ENCODE measurements at places on chromosomes 2 and 18. TPM values are rescaled to one million over a fixed set of nuclear protein-coding genes. Genes with fewer than 3 reads are reported as not detected.

Gene MORN2
- polyA plus RNA-seq: 26.4 TPM

GRCh38 chr2:241720560-241720959, 13.9 kb upstream of the D2HGDH start:
- no peak overlapping the region for H3K27ac ChIP-seq
- H3K4me3 ChIP-seq: no peak overlapping the region
- H3K4me1 ChIP-seq: no peaks in the 10 kb centered on the region
- no peaks in the 10 kb centered on the region for H3K36me3 ChIP-seq
- H3K27me3 ChIP-seq: no peaks in the 10 kb centered on the region
- DNase-seq: no peak

DNA sequence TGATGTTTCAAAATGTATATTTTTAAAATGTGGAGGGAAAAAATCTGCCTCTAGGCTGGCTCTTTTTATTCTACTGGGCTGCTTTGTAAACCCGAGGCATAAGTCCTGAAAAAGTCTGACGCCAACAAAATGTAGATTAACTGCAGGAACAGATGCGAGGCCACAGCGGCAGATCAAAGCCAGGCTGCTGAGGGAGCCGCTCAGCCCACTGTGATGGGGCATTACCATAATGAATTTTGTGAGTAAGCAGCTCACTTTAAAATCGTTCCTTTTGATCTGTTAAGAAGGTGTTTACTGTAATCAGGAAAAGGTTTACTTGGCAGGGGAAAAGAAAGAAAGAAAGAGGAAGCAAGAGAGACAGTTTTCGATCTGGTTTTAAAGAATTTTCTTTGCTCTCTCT, 269.0 kb downstream of the ICOS start:
- H3K4me3 ChIP-seq: no peak overlapping the region
- no peak for DNase-seq
- no peaks in the 10 kb centered on the region for H3K4me1 ChIP-seq
- peaks cover 3% of the 10 kb centered on the region for H3K27me3 ChIP-seq
- no peak overlapping the region for H3K27ac ChIP-seq

Gene POTEI
- polyA plus RNA-seq: 1.2 TPM

DNA sequence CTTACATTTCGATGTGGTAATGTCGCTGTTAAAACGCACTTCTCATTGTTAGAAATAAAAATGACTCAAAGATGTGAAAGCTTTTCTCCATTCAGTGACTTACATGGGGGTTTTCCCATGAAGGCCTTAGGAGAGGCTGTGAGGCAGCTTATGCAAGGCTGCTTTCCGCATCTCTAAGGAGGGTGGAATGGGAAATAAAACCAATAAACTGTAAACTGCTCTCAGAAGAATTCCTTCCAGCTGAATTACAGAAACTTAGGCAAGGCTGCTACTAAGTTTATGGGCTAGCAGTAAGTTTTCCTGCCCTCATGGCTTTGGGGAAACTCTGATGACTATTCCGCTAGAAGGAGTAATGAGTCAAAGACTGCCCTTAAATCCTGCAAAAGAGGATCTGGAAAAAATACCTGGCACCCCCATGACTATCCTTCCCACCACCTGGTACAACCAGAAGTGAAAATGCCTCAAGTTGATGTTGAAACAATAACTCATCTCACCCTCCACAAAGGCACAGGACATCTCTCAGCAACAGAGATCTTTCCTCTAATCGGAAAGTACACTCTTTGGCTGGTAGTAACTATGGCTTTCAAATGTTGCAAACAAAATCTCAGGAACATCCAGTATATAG, 97.7 kb upstream of the SMAD7 start:
- H3K4me1 ChIP-seq: peaks cover 6% of the 10 kb centered on the region
- H3K36me3 ChIP-seq: no peaks in the 10 kb centered on the region
- no peak for DNase-seq
- H3K27me3 ChIP-seq: no peaks in the 10 kb centered on the region
- H3K27ac ChIP-seq: peak overlapping the region; percentile 53

DNA sequence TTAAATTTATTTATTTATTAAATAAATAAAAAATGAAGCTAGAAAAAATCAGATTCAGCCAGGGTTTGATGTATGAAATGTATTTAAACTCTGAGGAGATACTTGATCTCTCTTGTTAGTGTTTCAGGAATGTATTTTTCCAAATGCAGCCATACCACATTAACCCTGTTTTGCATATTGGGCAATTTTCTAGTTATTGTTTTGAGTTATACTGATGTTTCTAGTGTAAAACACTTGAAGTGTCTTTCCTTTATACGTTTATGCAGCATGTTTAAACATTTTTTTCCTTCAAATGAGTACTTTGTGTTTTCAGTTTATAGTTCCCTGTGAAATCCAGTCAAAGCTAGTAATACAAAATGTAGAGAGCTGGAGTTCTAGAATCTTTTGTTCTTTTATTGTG, 69.9 kb downstream of the WDR7 start:
- no peaks in the 10 kb centered on the region for H3K27me3 ChIP-seq
- no peaks in the 10 kb centered on the region for H3K36me3 ChIP-seq
- no peaks in the 10 kb centered on the region for H3K4me1 ChIP-seq
- no peak overlapping the region for H3K4me3 ChIP-seq
- no peak for DNase-seq

DNA sequence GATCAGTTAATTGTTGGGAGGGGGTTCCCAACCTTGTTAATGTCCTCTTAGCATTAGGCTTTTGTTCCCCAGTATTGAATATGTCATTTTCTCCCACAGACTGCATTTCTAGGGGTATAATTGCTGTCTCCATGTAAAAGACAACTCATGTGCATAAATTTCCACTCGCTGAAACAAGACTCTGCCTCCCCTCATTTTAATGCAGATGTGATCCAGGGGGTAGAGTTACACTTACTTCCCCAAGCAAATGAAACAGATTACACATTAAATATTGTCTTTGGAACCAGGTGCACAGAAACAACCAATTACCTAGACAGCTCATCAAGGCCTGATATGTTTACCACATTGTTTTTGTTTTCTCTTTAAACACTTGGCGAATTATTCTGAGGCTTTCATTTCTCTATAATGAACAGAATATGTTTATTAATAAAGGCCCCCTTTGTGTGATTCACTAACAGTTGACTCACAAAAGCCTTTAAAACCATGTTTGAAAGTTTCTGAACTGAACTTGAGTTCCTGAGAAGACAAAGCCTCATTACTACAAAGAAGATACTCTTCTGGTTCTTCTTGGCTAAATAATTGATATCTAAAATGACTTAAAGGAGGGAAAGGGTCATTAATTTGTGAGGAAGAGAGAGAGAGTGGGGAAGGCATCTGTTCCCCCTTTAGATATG, 15.0 kb upstream of the ACVR1 start:
- no peak for DNase-seq
- no peak overlapping the region for H3K27ac ChIP-seq
- no peaks in the 10 kb centered on the region for H3K27me3 ChIP-seq
- no peaks in the 10 kb centered on the region for H3K36me3 ChIP-seq
- peaks cover 6% of the 10 kb centered on the region for H3K4me1 ChIP-seq

- H3K36me3 ChIP-seq: no peaks in the 10 kb centered on the region
- no peak for DNase-seq
- H3K27ac ChIP-seq: peak overlapping the region; percentile 34
These were observed 29.4 kb upstream of the MBP start for GRCh38 chr18:77161961-77162360.

- H3K27ac ChIP-seq: peak overlapping the region; percentile 32
- H3K27me3 ChIP-seq: no peaks in the 10 kb centered on the region
- DNase-seq: no peak
- no peaks in the 10 kb centered on the region for H3K36me3 ChIP-seq
- no peak overlapping the region for H3K4me3 ChIP-seq
These were observed 55.1 kb downstream of the ATP8B1 start for GRCh38 chr18:57747809-57748680.

DNA sequence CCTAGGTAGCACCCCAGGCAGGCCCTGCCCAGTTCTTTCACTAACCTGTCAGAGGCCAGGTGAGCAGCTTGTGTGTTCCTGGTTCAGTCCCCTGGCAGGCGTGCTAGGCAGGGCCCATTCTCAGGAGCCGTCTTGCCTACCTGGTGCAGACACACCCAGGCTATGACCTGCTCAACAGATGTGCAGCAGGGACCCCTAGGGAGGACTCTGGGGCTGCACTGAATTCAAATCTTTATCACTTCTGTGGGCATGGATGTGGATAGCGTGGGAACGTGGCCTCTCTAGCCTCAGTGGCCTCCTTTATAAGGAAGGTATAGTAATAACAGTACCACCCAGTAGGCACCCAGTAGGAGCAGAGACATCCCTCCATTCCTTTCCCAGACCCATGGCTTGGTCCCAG, 48.4 kb downstream of the PLEKHB2 start:
- H3K27ac ChIP-seq: no peak overlapping the region
- no peaks in the 10 kb centered on the region for H3K36me3 ChIP-seq
- H3K4me1 ChIP-seq: no peaks in the 10 kb centered on the region

- no peaks in the 10 kb centered on the region for H3K36me3 ChIP-seq
- H3K27me3 ChIP-seq: no peaks in the 10 kb centered on the region
- no peak for DNase-seq
- H3K4me1 ChIP-seq: no peaks in the 10 kb centered on the region
These were observed 348.4 kb upstream of the RAB12 start for GRCh38 chr18:8260827-8261226.

GRCh38 chr2:143068509-143068908, 60.7 kb upstream of the ARHGAP15 start:
- H3K4me3 ChIP-seq: no peak overlapping the region
- DNase-seq: no peak
- H3K4me1 ChIP-seq: no peaks in the 10 kb centered on the region
- H3K27me3 ChIP-seq: no peaks in the 10 kb centered on the region

GRCh38 chr2:241496003-241496707, 12.2 kb downstream of the STK25 start:
- no peak for DNase-seq
- H3K27me3 ChIP-seq: no peaks in the 10 kb centered on the region
- H3K4me1 ChIP-seq: no peaks in the 10 kb centered on the region
- no peaks in the 10 kb centered on the region for H3K36me3 ChIP-seq

DNA sequence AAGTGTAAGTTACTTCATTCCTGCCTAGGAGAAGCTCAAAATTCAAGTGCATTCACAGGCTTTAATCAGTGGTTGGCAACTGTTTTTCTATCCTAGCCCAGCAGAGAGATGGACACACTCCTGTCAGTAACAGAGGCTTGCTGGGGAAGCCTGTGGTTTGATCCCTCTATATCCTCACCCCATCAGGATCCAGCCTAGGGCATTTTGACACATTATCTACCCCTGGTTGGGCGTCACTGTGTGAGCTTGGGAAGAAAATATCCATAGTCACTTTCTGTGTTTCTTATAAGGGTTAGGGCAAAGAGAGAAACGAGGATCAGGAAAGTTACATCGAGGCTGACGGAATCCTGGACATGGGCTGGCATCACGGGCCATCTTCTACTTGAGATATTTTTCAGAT, 10.0 kb downstream of the NT5DC4 start:
- no peak overlapping the region for H3K27ac ChIP-seq
- H3K4me3 ChIP-seq: no peak overlapping the region
- DNase-seq: no peak
- H3K27me3 ChIP-seq: no peaks in the 10 kb centered on the region
- H3K36me3 ChIP-seq: no peaks in the 10 kb centered on the region
- peaks cover 3% of the 10 kb centered on the region for H3K4me1 ChIP-seq

- no peaks in the 10 kb centered on the region for H3K27me3 ChIP-seq
- DNase-seq: no peak
- H3K4me3 ChIP-seq: no peak overlapping the region
- H3K36me3 ChIP-seq: no peaks in the 10 kb centered on the region
- H3K4me1 ChIP-seq: no peaks in the 10 kb centered on the region
These were observed 50.3 kb upstream of the B3GNT2 start for GRCh38 chr2:62145478-62146100.

- no peaks in the 10 kb centered on the region for H3K27me3 ChIP-seq
- DNase-seq: no peak
- no peak overlapping the region for H3K27ac ChIP-seq
These were observed 13.6 kb upstream of the GPR35 start for GRCh38 chr2:240611601-240612210.

DNA sequence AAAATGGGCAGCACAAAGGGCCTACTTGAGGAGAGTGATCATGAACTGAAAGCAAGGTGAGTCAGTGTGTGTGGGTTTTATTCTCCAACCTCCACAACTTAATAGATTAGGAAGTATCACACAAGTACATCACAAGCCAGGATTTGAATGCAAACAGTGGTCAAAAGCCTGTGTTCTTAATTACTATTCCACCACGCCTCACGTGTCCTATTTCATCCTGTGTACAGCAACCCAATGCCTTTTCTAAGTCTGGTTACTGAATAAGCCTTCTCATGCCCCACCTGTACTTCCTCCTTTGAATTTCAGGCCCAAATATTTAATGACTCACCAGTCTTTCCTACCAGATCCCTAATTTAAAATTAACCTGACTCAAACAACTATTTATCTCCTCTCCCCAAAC, 755.7 kb upstream of the SLC8A1 start:
- H3K4me1 ChIP-seq: no peaks in the 10 kb centered on the region
- H3K4me3 ChIP-seq: no peak overlapping the region
- H3K27me3 ChIP-seq: no peaks in the 10 kb centered on the region
- no peaks in the 10 kb centered on the region for H3K36me3 ChIP-seq
- no peak for DNase-seq
- H3K27ac ChIP-seq: no peak overlapping the region

GRCh38 chr18:6352275-6352674, 62.4 kb downstream of the L3MBTL4 start:
- no peak overlapping the region for H3K27ac ChIP-seq
- no peaks in the 10 kb centered on the region for H3K27me3 ChIP-seq
- no peaks in the 10 kb centered on the region for H3K36me3 ChIP-seq
- H3K4me1 ChIP-seq: no peaks in the 10 kb centered on the region

Gene PRADC1
- polyA plus RNA-seq: 39.7 TPM

Gene LBX2
- polyA plus RNA-seq: 5.2 TPM

Gene MOGAT1
- polyA plus RNA-seq: not detected

GRCh38 chr2:121255358-121255757, 29.6 kb downstream of the TFCP2L1 start:
- H3K36me3 ChIP-seq: no peaks in the 10 kb centered on the region
- no peaks in the 10 kb centered on the region for H3K27me3 ChIP-seq
- H3K4me3 ChIP-seq: no peak overlapping the region
- peaks cover under 1% of the 10 kb centered on the region for H3K4me1 ChIP-seq
- DNase-seq: no peak
- H3K27ac ChIP-seq: no peak overlapping the region

DNA sequence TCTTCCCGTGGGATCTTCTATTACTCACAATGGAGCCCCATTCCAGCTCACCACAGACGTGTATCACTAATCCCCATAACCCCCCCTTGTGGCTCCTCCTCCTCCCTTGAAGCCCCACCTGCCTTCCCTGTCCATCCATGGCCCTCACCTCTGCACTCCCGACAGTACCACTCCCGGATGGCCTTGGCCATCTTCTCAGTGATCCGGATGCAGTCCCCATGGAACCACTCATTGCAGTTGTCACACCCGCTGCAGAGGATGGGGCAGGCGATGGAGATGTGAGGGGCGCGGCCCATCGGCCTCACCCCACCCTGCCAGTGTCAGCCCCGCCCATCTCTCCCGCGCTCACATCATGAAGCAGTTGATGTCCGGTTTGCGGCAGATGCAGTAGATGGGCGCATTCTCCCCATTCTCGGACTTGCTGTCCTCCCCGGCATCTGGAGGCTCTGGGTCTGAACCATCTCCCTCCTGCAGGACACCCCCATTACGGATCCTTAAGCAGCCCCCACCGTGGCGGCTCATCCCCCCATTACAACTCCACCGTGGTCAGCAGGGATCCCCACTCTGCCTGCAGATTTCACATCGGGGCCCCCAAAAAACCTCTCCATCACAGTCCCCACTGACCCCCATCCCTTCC, 983 bp downstream of the CXXC1 start:
- no peak overlapping the region for H3K27ac ChIP-seq
- no peaks in the 10 kb centered on the region for H3K27me3 ChIP-seq
- H3K4me3 ChIP-seq: peak overlapping the region; percentile 25
- no peaks in the 10 kb centered on the region for H3K36me3 ChIP-seq

Measured in hepatocyte (in vitro differentiated cells).